ENCODE measurements at places on chromosomes 16 and 17. TPM values are rescaled to one million over a fixed set of nuclear protein-coding genes. Genes with fewer than 3 reads are reported as not detected.

GRCh38 chr16:12646098-12646489 lies 157.6 kb downstream of the CPPED1 start:
- no peaks in the 10 kb centered on the region for H3K27me3 ChIP-seq
- no peak overlapping the region for H3K4me3 ChIP-seq
- no peak for DNase-seq

DNA sequence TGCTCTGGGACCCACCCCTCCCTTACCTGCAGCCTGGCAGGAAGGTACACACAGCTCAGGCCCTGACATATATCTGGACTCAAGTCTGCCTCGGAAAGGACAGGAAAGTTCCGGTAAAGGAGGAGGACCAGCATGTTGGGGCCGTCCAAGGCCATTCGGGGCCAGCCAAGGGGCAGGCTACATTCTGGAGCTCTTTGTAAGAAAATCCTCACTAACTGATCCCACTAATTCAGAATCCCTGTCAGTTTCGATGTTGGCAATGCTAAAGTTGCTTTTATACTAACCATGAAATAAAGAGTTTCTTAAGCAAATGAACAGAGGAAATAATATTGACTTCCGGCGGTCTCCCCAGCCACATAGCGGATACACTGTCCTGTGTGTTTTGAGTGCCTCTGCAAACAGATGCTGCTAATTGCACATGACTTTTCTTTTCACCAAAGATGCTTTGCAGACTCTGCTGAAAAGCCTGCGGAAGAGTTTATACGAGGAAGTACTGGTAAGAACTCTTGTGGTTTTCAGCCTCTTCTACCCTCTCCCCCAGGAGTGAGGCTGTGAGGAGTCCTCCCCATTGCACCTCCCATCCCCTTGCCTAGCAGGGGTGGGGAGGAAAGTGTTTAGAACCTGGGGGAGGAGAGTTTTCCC lies 54.8 kb downstream of the PLXDC1 start:
- H3K36me3 ChIP-seq, result no peaks in the 10 kb centered on the region
- H3K4me3 ChIP-seq, result no peak overlapping the region
- H3K4me1 ChIP-seq, result no peaks in the 10 kb centered on the region

DNA sequence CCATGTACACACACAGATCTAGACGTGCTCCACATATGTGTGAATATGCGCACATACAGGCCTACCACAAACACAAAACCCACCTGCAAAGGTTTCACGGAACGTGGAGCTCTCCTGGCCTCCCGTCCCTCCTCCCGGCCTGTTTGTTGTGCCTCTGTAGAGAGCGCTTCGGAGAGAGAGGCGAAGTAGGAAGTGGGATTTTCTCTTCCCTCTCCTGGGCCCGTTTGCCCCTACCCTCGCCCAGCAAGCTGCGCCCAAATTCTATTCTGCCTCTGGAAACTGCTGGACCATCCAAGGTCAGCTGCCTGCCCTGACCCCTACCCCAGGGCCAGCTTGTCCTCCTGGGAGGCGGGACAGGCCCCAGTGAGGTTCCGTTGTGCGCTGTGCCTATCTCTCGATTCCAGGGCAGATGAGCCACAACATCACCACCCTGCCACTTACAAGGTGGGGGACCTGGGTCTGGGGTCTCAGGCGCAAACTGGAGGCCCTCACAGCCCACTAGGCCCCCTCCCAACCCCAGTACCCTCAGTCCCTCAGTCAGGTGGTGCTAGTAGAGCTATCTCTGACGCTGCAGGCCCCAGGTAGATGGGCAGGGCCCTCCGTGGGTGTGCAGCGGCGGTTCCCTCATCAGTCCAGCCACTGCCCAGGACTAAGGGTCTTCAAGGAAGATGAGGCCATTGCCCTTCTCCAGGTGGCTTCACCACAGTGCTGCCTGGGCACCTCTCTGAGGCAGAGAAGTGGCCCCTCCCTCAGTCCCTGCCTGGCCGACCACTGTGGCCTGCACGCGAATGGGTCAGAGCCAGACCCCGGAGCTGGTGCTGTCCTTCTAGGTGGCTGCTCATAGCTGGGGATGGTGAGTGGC lies 54.2 kb downstream of the BEAN1 start:
- no peak overlapping the region for H3K4me3 ChIP-seq
- no peaks in the 10 kb centered on the region for H3K27me3 ChIP-seq
- no peaks in the 10 kb centered on the region for H3K36me3 ChIP-seq
- H3K27ac ChIP-seq, result no peak overlapping the region
- no peak for DNase-seq

The HNF1B gene
- not detected for total RNA-seq

Measured in Panc1 (cell line).